DMS153 (cell line): ENCODE measurements at places on chromosomes 2 and 18.

- no peak for DNase-seq
Observed at GRCh38 chr18:37553633-37554398, 11.8 kb downstream of the CELF4 start.

- DNase-seq, result peak; percentile 97
Observed at GRCh38 chr2:110101280-110101844, 14.3 kb downstream of the MALL start.

GRCh38 chr2:170966648-170967396 is 37.8 kb downstream of the GORASP2 start:
- no peak for DNase-seq

DNA sequence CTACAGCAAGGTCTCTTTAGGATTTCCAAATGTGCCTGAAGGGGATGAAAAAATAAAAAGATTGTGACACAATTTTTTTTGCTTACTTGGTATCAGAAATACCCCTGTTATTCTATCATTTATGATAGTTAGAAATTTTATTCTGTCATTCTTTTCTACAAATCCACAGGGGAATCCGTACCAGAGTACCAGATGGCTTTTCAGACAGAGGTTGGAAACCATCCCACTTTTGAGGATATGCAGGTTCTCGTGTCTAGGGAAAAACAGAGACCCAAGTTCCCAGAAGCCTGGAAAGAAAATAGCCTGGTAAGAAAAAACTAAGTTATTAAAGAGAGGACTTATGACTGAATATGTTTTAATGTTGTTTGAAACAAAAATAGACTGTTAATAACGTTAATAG is 92.6 kb upstream of the FAM117B start:
- no peak for DNase-seq

- no peak for DNase-seq
Observed at GRCh38 chr2:86038291-86039081, 67.2 kb downstream of the POLR1A start.

DNA sequence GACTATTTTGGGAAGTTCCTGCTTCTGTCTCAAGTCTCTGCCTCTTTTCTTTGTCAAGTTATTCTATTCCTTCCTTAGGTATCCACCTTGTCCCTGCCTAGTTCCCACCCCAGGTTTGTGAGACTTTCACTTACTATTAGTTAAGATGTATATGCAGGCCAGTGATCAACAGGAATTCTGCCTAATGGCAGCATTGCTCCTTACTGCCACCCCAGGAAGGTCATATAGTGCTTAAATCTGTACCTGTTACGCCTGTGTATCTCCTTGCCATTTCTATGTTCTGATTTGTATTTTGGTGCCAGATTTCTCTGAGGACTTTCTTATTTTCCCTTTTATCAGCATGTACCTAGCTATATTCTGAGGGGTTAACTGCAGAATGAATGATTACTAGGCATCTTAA is 746.0 kb upstream of the TMEFF2 start:
- no peak for DNase-seq

GRCh38 chr2:231929961-231930592 is 3.9 kb upstream of the NPPC start:
- DNase-seq, result no peak

- DNase-seq, result no peak
Observed at GRCh38 chr2:177394594-177394973, 2.0 kb downstream of the AGPS start.

DNA sequence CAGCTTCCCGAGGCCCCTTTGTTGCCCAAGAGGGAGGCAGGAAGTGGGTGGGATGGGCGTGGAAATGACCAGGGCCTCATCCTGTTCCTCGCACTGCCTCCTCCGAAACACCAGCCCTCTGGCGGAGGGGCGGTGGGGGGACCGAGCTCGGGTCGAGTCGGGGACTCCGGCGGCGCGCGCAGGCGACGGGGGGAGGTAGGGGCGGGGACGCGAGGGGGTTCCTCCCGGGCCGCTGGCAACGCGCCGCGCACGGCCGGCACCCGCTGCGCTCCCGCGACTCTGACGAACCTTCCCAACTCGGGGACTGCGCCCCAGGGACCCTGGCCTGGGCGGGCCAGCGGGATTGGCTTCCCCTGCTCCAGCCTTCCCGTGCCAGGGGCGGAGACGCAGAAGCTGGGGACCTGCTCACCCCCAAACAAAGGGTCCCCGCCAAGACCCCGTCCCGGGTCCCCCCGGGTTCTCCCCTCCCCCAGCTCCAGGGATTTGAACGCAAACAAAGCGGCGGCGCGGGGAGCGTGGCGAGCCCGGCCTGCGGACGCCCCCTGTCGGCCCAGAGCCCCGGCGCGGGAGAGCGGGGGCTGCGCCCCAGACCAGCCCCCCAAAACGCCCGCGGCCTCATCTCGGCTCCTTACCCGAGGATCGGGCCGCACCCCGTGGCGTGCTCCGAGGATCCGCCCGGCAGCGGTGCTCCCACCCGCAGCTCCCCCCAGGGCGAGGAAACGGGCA is 1.2 kb downstream of the SEMA4C start:
- DNase-seq, result peak; percentile 64

GRCh38 chr2:9693646-9694045 is 62.8 kb upstream of the YWHAQ start:
- no peak for DNase-seq

- DNase-seq, result no peak
Observed at GRCh38 chr2:161138429-161138828, 21.8 kb upstream of the TANK start.

GRCh38 chr2:15661295-15661569 is 69.6 kb downstream of the DDX1 start:
- DNase-seq, result no peak

DNA sequence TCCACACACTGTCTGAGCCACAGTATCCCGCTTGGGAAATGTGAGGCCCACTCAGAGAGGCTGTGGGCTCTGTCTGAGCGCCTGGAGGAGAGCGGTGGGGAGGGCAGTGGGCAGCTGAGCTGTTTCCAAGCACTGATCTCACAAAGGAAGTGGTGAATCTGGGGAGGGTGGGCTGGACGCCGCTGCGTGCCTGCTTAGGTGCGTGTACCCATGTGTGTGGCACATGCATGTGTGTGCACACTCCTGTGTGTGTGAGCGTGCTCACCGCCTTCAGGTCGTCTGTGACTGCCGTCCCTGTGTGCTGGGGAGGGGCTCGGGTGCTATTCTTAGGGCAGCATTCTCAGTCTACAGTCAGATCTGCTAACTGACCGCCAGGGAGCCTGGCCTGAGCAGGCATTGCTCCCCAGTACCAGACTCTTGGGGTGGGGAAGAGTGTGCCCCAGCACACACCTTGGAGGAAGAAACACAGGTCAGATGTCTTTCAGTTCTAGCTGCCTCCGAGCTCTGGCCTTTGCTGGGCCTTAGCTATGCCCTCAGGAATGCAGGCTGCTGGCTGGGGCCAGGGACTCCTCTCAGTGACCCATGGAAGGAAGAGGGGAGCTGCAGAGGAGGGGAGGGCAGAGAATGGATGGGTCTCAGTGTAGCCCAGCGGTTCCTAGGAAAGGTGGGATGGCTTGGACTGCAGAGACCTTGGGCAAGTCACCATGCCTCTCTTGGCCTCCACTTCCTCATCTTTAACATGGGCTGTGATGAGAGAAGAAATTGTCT is 31.4 kb downstream of the KCNIP3 start:
- no peak for DNase-seq

GRCh38 chr18:35334821-35335220 is 9.4 kb downstream of the ZNF24 start:
- DNase-seq, result no peak

DNA sequence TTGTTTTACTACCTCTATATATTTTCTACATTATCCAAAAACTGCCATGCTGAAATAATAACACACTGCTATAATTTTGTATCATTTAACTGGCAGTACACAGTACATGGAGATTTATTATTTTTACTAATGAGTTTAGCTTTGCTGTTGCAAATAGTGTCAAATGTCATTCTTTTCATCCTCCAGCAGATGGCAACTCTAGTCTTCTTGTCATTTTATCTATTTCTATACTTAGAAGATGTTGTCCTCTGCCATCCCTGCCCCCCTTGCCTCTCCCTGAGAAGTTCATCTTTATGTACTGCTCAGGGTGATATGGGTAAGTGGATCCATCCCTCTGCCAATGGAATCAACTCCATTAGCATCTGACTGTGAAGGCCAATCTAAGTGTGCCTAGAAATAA is 21.7 kb upstream of the LRRTM1 start:
- peak; percentile 31 for DNase-seq

DNA sequence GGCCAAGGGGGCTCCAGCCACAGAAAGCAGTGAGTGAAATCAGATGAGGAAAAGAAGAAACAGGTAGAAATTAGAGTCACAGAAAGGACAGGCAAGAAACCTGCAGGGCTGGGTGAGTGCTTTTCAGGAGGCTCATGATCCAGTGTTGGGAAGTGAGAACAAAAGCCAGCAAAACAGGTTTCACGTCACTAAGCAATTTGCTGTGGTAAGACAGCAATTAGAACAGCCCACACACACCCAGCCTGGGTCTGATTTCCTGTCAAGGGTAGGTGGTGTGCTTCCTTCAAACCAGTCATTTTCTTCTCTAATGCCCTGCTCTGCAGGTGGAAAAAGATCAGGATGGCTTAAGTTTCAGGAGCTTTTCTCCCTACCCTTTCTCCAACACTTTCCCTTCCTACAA is 52.9 kb upstream of the XDH start:
- peak; percentile 66 for DNase-seq

GRCh38 chr2:46296840-46297545 is at the start of gene EPAS1:
EPAS1 (plus strand) TSS chr2:46297407; CDS start chr2:46297912, 505 bp downstream.
- DNase-seq, result peak; percentile 62

DNA sequence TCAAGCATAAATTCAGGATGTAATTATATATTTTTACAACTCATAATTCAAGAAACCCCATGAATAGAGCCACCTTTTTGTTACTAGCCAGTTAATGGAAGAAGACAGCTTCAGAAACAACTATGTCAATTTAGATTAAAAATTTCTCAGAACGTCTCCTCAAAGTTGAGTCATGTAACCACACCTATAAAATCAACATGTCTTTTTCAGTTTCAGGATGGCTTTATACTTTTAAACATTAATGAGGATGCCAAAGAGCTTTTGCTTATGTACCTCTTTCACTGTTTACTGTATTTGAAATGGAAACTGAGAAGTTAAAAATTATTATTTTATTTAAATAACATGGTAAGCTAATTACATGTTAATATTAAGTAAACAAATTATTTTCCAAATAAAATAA is 280.1 kb downstream of the PTH2R start:
- DNase-seq, result no peak

- no peak for DNase-seq
Observed at GRCh38 chr2:157203651-157204050, 53.9 kb upstream of the GALNT5 start.

DNA sequence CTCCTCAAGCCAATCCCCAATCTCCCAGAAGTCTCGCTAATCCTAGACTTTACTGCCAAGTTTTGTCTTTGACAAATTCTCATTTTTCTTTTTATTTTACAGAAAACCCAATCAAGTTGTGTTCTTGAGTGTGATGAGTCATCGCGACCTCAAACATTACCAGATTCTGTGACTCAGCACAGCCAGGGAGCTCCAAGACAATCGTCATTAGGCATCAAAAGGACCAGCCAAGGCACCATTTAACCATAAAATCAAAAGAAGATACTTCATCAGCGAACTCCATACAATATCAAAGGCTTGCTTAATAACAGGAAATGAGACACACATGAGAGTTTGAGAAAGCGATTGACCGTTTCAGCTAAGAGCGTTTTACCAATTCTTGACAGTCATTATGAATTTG is 146.2 kb upstream of the AGAP1 start:
- DNase-seq, result no peak

GRCh38 chr2:150742094-150742493 is 254.6 kb upstream of the RND3 start:
- DNase-seq, result no peak

DNA sequence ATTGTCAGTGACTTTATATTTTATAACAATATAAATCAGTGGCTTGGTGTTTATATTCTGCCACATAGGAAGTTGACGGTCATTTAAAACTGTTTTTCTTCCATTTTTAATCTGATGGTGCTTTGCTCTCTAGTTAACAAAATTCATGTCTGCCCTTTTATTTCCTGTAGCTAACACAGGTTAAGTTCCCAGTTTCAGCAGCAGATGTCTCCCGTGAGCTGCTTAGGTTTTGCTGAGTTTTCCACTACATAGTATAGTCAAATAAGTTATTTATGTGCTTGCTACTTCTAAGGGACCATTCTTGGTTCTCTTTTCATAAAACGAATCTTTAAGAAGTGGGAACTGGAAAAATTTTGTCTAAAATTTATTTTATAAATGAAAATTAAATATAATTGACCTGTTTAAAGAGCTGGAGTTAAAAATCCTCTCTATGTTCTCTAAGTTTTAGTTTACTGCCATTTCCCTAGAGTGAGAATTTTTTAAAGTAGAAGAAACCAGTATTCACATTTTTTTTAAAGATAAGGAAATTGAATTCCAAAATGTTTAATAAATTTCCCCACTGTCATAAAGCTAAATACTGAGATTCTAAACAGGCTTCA is 20.6 kb downstream of the HTR2B start:
- peak; percentile 23 for DNase-seq

- DNase-seq, result no peak
Observed at GRCh38 chr2:146189541-146189940, 1655.3 kb upstream of the ACVR2A start.

- DNase-seq, result no peak
Observed at GRCh38 chr2:22894761-22895160, 490.2 kb upstream of the KLHL29 start.

DNA sequence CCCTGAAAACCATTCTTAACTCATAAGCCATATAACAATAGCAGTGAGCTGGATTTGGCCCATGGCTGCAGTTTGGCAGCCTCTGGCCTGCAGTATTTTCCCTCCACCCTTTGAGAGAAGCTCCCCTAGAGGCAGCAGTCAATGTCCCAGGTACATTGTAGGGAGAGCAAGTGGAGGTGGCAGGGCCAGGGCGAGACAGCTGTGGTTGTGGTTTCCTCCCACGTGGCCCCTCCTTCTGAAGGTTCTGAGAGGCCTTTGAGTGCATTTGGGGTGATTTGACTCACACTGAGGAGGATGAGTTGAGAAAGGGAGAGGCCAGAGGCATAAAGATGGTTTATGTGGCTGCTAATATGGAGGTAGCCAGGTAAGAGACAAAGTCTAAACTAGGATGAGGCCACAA is 45.5 kb upstream of the LDAH start:
- no peak for DNase-seq

DNA sequence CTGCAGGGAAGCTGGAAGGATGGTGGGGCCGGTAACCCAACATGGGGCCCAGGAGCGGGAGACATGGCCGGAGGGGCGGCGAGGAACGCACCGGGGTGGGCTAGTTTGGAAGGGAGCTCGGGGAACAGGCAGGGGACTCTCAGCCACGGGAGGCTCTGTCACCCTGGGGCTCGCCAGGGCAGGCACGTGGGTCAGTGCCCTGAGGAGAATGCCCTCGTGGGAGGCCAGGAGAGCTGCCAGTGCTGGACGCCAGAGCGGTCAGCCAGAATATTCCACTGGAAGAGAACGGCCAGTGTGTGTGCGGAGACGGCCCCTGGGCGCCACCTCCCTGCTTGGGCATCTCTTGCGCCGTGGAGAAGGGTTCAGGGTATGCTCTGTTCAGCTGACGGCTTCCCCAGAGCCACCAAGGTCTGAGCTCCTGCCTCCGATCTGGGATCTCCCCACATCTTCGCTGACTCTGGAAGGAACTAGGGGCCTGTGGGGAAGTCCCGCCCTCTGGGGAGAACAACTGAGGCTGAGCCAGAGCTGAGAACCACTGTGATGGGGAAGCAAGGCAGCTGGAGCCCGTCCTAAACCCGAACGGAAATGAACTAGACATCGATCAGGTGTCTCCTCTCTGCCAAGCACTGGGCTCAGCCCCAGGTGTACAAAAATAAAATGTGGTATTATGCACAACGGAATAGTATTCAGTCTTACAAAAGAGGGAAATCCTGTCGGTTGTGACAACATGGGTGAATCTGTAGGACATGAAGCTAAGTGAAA is 49.3 kb downstream of the TNP1 start:
- DNase-seq, result no peak

- no peak for DNase-seq
Observed at GRCh38 chr2:95122197-95122551, 566 bp upstream of the MRPS5 start.
